ENCODE measurements at places on chromosomes 12 and 14. TPM values are rescaled to one million over a fixed set of nuclear protein-coding genes. Genes with fewer than 3 reads are reported as not detected.

GRCh38 chr14:67257906-67258305 is 16.7 kb downstream of the PALS1 start:
- no peak for DNase-seq

GRCh38 chr12:124411281-124411878 is 116.5 kb downstream of the RFLNA start:
- no peak for DNase-seq

DNA sequence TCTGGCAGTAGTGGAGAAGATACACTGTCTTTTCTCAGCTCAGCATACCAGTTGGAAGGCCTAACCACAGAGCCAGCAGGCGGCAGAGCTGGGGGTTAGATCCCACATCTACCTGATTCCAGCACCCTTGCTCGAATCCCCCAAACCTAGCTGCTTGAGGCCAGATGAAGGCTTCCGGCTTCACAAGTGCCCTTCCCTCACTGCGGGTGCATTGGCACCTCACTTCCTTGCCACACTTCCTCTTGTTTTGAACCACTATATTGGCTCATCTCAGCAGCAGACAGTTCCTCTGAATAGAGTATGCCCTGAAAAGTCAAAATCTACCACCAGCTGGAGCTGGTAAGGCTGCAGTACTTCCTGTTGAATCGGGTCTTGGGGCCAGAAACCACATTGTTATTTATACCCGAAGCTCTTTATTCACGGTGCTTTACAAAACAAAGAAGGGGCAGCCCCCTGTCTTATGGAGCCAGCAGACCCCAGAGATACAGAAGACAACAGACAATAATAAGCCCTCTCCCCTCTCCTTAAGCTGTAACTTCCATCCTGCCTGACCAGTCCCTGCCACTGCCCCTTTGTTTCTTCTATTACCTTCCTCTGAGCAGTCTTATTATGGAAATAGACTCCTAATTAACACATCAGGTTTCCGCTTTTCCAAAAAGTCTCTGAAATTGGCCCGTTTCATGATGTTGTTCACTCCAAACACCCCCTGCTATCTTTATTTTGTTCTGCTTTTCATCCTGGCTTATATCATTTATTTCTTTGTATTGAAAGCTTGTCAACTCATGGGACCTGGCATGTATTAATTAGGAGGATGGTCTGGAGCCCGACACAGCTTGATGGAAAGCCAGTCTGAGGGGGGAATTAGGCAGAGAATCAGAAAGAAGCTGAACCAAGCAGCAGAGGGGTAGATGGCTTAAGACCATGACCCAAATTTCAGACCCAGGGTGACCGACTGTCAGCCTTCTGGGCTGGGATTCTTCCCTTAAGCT is 233.5 kb downstream of the EFCAB11 start:
- peak; percentile 91 for DNase-seq

DNA sequence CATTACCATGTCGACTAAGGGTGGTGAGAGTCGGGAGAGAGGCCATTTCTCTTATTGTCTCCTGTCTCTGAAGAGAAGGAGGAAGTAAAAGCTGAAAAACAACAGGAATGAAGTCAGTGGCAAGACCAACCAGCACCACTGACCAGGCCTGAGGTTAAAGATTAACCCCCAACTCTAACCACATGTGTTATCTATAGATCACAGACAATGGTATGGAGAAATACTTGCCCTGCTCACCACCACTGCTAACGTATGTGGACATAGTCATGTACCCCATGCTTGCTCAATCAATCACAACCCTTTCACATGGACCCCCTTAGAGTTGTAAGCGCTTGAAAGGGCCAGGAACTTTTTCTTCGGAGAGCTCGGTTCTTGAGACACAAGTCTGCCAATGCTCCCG is 690.9 kb upstream of the LMO3 start:
- no peak for DNase-seq

DNA sequence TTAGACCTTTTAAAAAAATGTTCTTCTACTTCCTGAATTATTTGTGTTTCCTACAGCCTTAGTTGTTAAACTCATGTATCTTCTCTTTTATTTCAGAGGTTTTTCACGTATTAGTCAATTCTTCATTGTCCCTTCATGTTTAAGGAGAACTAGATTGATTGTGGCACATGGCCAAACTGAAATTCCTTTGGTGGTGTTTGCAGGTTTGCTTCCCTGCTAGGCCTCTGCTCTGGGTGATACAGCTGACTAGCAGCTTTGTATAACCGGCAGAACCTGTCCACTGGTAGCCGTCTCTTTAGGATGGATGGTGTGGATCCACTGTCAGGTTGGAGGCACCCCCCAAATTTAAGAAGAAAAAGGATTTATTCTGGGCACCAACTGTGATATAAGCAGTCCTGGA is 262.1 kb downstream of the FBXL14 start:
- no peak for DNase-seq

GRCh38 chr12:15767301-15767700 is 21.9 kb downstream of the EPS8 start:
- no peak for DNase-seq

DNA sequence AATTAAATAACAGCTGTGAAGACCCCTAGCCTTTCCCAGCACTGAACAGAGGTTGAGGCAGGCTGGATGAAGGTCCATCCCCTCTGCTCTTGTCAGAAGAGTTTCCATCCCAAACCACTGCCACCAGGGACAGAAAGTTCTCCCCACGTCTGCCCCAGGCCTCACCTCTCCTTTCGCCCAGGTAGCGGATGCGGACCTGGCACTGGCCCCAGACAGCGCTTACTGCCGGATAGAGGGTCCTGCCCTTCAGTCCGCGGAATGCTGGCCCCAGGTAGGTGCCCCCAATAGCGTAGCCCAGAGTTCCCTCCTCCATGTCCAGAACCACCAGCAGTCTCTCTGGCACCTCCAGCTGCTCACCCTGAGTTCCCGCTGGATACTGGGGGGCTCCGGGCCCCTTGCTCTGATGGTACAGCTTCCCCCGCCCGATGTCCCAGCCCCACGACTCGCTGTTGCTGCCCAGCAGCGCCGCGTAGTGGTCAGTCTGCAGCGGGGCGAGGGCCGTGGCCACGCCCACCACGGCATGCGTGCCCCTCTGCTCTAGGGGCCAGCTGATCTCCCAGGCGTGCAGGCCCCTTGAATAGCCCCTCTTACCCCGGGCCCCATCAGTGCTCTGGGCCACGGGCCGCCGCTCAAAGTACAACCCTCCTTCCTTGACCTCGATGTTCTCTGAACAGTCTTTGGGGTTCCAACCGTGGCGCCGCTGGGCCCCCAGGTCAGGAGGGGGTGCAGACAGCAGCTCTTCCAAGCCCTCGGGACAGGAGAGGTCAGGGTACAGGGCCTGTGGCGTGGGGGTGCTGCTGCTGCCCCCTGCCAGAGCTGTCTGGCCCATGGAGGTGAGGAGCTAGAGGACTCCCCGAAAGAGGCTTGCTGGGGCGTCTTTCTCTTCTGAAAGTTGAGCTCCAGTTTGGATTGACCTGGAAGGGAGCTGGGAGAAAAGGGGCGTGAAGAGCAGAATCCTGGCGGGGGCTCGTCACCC is 742 bp downstream of the SPSB2 start:
- peak; percentile 91 for DNase-seq

DNA sequence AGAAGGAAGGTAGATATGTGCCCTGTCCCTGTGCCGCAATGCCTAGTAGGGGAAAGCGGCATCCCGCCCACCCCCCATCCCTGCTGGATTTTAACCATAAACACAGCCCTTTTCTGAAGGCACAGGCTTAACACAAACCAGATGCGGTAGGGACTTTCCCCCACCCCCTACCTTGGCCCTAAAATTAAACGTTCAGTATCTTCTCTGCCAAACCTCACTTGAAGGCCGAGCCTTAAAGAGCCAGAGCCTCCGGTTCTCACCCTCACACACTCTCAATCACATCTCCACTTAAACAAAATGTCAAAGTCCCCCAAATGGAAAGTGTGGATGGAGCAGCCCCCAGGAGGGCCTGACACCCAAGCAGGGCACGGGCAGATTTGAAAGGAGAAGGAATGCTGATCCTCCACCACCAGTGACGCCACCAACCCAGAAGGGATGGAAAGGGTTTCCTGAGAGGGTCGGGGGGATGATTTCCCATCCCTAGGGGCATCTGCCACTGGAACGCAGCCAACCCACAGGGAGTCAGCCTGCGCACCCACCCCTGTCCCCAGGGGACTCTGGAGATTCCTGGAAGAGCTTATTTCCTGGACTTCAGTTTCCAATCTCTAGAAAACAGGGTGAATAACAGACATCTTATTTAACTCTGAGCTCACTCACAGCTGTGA is 26.4 kb downstream of the ACTN1 start:
- DNase-seq: no peak

DNA sequence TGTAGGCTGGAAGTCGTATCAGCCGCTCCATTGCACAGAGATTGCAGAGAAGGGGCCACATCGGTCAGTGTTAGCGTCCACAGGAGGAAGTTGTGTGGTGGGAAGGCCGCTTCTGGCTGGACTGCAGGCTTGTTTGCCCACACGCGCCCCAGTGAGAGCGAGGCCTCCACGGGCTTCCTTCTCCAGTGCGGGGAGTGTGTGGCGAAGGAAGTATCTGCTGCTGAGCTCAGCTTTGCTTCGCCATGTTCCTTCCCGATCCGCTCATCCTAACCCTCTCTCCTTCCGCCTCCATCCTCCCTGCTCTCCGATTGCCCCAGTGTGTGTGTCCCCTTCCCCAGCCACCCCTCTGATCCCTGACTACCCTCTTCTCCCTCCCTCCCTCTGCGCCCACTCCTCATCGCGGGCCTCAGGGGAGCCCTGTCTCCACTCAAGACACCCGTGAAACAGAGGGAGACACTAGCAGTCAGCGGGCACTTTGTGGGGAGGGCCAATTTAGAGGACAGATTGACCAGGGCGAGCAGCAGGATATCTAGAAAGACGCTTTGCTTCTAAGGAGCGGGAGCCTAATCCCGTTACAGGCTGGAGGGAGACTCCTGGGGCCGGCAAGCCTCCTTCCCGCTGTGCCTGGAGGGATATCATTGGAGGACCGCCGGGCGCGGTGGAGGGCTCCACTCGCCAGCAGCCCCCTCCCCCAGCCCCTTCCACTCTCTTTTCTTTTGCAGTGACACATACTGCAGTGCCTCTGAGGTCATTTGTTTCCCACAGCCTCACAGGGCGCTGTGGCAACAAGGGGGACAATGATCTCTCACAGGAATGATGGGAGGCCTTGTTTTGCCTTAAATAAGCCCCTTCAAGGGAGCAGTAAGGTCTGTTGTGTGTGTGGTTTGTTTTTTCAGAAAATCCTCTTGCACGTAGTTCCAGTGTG is 428.8 kb downstream of the ZFP36L1 start:
- no peak for DNase-seq

DNA sequence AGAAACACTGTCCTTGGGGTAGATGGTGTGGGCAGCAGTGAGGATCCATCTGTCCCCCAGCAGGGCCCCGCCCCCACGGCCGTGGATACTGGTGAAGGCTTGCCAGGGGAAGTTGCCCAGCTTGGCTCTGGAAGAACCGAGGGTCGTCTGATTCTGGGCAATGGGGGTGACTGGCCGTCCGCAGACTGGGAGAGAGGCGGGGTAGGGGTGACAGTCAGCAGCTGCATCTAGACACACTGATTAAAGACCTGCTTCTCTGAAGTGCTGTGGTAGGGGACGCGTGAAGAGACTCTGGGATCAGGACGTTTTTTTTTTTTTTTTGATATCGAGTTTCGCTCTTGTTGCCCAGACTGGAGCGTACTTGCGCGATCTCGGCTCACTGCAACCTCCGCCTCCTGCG is 4.7 kb upstream of the C1R start:
- DNase-seq: no peak

DNA sequence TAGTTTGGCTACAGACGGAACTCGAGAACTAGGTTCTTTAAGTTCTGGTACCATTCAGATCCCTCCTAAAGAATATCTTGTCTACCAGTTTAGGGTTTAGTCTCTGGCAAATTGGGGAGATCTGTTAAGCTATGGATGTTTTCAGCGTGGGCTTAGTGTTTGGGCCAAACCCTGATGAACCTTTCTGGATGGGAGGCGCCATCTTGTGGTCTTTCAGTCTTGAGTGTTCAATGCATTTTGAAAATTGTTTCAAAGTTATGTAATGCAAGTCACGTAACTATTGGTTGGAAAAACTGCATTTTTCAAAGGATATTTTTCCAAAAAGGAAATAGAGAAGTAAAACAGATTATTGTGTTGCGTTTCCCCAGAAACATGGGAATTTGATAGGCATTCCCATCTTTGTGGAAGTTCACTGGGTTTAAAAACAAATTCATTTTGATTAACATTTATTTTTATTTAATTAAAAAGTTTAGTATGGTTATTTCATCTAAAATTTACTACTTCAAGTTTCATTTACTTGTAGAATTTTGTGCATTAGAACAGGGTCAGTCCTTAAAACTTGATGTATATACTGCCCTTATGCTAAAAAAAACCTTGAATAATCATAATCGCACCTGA is 169.0 kb downstream of the PRIMA1 start:
- DNase-seq: peak; percentile 11

GRCh38 chr12:117316336-117316735 is 45.1 kb downstream of the NOS1 start:
- no peak for DNase-seq

- no peak for DNase-seq
Measured at GRCh38 chr12:131903270-131904255, 9.1 kb downstream of the ULK1 start.

- peak; percentile 47 for DNase-seq
Measured at GRCh38 chr14:24670594-24670993, 36.6 kb upstream of the GZMB start.

- DNase-seq: no peak
Measured at GRCh38 chr12:47993491-47993890, 10.8 kb downstream of the COL2A1 start.

- no peak for DNase-seq
Measured at GRCh38 chr12:111322336-111323250, 46.3 kb downstream of the PHETA1 start.

GRCh38 chr12:22407397-22407796 is 72.9 kb upstream of the ST8SIA1 start:
- DNase-seq: no peak

GRCh38 chr12:105548626-105549025 is 218.1 kb downstream of the C12orf75 start:
- no peak for DNase-seq

GRCh38 chr12:46218322-46219095 is 50.3 kb downstream of the SLC38A1 start:
- no peak for DNase-seq

DNA sequence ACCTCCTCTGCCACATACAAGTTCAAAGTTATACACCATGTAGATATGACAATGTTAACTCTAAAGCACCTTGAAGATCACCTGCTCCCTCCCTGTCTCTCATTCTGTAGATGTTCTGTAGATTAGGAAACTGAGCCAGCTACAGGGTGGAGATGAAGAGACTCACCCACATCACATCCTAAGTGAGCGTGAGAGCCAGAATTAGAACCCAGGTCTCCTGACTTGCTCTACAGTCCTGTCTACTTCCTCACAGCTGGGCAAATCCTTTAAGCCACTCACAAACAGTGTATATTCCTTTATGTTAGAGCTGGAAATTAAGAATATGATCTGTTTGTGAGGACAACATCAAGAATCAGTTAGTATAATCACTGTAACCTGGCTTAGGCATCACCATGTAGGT is 1.8 kb downstream of the APPL2 start:
- DNase-seq: no peak

ENDOU gene
- total RNA-seq: not detected

JPH4 gene
- not detected for total RNA-seq

HNRNPA1 gene
- total RNA-seq: 1,967 TPM

CEBPE gene
- total RNA-seq: not detected

CAPRIN2 gene
- 17.4 TPM for total RNA-seq

RPS6KL1 gene
- total RNA-seq: 10.8 TPM

PIK3C2G gene
- not detected for total RNA-seq

MTRFR gene
- 37.7 TPM for total RNA-seq

HOXC10 gene
- not detected for total RNA-seq

HVCN1 gene
- total RNA-seq: 3.0 TPM

TC2N gene
- 132 TPM for total RNA-seq

SERPINA3 gene
- total RNA-seq: not detected
